ENCODE measurements at places on chromosomes 1 and 21.

DNA sequence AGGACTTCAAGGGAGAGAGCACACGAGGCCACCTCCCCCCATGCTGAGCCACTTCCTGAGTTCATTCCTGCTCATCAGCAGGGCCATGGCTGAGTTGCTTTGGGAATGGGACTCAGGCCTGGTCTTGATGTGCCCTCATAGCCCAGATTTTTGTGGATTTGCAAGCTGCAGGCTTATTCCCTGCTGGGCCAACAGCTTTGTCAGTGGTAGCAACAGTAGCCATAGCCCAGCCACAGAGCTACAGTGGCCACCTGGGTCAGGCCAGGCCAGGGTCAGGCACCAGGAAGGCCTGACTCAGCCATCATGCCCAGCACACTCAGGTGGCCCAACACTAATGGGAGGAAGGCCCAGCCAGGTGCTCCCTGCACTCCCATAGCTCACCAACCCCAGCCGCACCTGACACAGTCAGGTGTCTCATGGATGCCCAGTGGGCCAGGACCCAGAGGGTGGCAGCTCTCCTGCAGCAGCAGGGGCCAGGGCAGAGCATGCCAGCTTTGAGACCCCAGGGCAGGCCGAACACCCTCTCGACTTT lies 33.5 kb downstream of the EPHA2 start:
- DNase-seq = no peak

DNA sequence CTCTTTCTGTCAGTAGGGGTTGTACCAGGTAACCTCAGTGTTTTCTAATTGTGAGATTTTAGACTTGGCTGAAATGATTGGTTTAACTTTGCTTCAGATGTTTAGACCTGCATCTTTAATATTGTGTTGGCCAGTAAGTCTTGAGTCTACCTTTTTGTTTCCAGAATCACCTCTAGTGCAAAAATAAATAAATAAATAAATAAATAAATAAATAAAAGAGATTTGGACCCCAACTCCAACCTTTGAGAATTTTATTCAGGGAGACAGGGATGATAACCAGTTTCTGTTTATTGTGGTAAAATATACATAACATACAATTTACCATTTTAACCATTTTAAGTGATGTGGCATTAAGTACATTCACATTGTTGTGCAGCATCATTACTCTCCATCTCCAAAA lies 64.4 kb downstream of the RAVER2 start:
- no peak for DNase-seq

DNA sequence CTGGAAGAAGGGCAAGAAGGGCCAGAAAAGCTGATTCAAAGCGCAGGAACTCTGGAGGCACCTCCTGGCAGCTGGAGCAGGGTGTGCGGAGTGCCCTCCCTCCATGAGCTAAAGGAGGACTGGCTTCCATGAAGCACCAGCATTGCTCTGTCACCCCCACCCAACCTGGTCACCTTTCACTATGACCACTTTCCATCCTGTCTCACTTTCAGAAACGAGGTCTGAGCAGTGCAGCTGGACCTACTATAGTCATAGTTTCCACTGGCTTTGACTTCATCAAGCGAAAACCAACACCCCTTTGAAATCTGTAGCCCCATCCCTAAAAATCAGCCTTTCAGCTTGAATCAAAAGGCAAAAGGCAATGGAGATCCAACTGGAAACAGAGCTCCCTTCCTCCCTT lies 84.8 kb upstream of the CACNA1E start:
- DNase-seq = no peak

GRCh38 chr1:30229960-30230359 lies 493.4 kb downstream of the MATN1 start:
- no peak for DNase-seq

DNA sequence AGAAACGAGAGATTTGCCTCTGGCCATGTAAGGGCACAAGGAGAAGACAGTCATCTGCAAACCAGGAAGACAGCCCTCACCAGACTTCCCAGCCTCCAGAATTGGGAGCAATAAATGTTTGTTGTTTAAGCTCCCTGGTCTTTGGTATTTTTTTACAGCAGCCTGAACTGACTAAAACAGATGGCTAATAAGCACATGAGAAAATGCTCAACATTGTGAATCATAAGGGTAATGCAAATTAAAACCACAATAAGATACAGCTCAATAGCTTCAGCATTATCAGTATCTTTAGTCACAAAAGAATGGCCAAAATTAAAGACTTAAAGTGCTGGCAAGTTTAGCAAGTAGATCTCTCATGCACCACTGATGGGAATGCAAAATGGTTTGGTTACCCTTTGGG lies 11.7 kb downstream of the UBE2G2 start:
- DNase-seq = no peak

DNA sequence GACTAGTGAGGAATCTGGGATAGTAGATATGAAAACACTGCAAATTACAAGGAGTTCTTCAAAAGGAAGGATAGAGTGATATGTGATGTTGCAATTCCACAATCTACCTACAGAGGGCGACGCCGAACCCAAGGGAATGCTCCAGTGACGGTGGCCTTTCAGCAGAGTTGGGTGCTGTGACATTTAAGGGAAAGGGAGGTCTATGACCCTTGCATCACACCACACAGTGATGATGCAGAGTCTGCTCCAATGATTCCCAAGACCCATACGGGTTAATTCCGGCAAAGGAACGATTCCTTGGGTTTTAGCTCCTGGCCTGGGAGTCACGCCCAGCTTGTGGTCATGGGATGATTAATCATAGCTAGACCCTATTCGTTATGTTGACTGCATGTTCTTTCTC lies 123.0 kb upstream of the IGSF21 start:
- DNase-seq = no peak

DNA sequence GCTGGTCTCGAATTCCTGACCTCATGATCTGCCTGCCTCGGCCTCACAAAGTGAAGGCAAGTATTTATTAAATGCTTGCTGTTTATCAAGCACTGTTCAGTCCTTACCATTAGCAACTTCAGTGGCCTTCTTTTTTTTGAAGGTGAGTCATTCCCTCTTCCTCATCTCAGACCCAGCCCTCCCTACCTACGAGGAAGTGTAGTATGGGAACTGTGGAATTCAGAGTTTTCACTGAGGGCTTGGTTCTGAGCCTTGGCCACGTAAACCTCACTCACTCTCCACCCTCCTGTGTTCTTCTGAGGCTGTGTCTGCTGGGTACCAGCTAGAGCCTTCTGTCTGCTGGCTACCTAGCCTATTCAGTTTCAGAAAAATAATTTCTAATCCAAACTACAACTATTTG lies 218.3 kb upstream of the SGIP1 start:
- DNase-seq = no peak

- DNase-seq = no peak
Observed at GRCh38 chr1:179322557-179322956, 29.0 kb downstream of the SOAT1 start.

DNA sequence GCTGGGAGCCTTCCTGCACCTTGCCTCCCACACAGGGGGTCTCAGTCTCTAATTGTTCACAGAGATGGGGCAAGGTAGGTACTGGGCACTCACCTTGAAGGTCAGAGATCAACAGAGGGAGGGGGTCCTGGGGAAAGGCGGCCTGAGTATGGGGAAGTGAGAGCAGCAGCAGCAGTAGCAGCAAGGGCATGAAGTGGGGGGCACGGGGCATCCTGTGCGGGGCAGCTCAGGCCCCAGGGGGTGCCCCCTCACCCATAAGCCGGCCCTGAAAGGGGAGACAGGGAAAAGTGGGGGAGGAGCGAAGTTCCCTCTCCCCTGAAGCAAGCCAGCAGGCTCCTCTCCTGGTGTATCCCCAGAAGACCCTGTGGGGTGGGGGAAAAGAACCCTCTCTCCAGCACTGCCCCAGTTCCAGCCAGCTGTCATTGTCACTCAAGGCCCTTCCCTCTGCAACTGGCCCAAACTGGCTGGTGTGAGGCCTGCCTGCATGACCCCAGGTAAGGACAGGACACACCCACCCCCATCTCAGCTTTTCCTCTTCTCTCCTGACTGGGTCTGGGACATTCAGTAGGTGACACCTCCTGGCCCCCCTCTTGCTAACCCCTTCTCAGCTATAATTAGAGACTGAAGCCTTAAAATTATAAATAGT lies 3.9 kb downstream of the SEMA6C start:
- DNase-seq = no peak

DNA sequence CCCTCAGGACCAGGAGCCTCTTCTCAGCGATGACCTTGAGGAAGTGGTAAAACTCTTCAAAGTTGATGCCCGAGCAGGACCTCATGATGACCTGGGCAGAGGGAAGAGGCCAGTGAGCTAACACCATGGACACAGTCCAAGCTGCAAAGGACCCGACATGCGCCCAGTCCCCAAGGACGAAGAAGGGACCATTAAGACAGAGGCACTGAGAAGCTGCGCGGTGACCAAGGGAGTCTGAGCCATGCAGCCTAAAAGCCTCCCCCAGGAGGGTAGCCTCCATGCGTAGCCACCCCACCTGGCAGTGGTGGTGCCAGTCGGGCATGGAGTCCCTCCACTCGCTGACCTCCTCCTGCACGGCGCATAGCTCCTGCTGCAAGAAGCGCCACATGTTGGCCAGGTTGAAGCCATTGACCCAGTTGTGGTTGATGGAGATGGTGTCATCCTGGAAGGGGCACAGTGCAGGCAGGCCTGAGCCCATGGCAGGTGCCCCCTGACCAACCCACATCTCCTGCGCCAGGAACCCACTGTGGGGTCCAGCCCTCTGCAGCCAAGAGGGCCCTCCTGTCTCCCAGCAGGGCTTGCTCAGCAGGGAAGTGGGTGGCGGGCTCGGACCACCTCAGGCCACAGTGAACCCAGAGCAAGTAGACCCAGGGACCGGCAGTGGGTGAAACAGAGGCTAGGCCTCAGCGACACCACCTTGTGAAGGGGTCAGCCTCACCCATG lies 2.4 kb downstream of the JMJD4 start:
- no peak for DNase-seq

GRCh38 chr21:42201615-42202161 lies 17.3 kb upstream of the ABCG1 start:
- no peak for DNase-seq

GRCh38 chr1:244614113-244614836 lies 38.7 kb upstream of the DESI2 start:
- no peak for DNase-seq

DNA sequence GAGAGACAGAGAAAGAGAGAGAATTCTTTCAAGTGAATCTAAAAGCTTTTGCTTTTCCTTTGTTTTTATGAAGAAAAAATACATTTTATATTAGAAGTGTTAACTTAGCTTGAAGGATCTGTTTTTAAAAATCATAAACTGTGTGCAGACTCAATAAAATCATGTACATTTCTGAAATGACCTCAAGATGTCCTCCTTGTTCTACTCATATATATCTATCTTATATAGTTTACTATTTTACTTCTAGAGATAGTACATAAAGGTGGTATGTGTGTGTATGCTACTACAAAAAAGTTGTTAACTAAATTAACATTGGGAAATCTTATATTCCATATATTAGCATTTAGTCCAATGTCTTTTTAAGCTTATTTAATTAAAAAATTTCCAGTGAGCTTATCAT lies 117.6 kb downstream of the PTPRC start:
- DNase-seq = no peak

DNA sequence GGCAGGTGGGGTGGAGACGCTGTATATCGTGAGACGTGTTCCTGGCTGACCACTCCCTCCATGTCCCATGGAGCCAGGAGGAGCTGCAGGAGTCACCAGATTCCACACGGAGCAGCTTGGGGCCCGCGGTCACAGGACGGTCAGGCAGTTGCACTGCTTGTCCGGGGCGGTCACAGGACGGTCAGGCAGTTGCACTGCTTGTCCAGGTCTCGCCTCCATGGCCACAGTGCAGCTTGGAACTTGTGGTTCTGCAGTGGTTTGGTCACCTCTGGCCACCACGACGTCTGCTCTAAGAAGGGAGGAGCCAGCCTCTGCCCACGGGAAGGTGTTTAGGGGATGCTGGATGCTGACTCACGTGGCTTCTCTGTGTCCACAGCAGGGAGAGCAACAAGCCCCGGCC lies 33.0 kb downstream of the SLX9 start:
- no peak for DNase-seq

DNA sequence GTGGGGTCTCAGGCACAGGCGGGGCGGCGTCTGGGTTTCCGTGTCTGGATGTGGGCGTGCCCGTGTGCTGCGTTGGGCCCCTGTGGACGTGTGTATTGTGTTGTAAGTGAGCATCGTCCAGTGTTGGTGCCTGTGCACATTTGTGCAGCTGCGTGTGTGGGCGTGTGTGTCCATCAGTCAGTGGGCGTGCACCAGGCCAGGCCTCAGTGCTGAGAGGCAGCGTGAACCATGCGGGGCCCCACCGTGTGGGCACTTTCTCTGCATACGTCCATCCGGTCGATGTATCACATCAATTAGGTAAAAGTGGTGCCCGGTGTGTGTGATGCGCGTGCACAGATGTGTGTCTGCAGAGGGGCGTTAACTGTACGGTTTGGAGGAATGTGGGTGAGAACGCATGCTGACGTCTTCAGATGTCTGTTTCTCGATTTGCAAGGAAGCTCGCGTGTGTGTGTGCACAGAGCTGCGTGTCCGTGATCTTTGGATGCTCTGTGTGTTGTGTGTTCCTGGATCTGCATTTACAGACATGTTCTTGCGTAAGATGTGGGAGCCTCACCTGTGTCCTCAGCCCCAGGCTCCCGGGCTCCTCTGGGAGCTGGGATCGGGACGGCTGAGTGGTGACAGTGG lies 24.6 kb downstream of the AGRN start:
- no peak for DNase-seq

GRCh38 chr1:243549791-243550190 lies 293.9 kb downstream of the SDCCAG8 start:
- DNase-seq = no peak

GRCh38 chr1:5688081-5689077 lies 303.8 kb downstream of the NPHP4 start:
- DNase-seq = no peak

Data from activated gamma-delta T cell treated with Interleukin-2 at 50 U/mL for 16 hours (primary cell).